ENCODE measurements at places on chromosomes 6 and 20. TPM values are rescaled to one million over a fixed set of nuclear protein-coding genes. Genes with fewer than 3 reads are reported as not detected.

Gene POPDC3
- polyA plus RNA-seq, result not detected

Gene MYLK4
- polyA plus RNA-seq, result 0.24 TPM

Gene TAF8
- 20.5 TPM for polyA plus RNA-seq

Gene CST11
- polyA plus RNA-seq, result not detected

Gene HLA-DPA1
- 156 TPM for polyA plus RNA-seq

All from CD8-positive, alpha-beta memory T cell (primary cell).